Vagina (tissue), 2 donors: ENCODE measurements at places on chromosomes 13 and 19.

GRCh38 chr13:73338389-73338788 is 279.6 kb downstream of the KLF5 start:
- no peak for DNase-seq

GRCh38 chr19:18385359-18385674 is 641 bp upstream of the GDF15 start:
- DNase-seq: no peak

GRCh38 chr13:73861136-73861535 is 273.1 kb downstream of the KLF12 start:
- no peak for DNase-seq

DNA sequence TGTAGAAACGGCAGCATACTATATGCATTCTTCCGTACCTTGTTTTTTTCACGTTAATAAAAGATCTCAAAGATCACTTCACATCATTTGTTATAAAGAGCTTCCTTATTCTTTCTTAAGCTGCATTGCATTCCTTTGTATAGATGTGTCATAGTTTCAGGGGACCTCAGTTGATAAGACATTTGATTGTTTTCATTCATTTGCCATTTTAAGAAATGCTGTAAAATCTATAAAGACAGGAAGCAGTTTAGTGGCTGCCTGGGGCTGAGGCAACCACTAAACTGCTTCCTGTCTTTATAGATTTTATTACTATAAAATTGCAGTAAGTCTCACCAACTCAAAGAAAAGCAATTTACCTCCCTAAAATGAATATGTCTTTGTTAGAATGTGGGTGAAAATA is 59.4 kb downstream of the ZDHHC20 start:
- no peak for DNase-seq

DNA sequence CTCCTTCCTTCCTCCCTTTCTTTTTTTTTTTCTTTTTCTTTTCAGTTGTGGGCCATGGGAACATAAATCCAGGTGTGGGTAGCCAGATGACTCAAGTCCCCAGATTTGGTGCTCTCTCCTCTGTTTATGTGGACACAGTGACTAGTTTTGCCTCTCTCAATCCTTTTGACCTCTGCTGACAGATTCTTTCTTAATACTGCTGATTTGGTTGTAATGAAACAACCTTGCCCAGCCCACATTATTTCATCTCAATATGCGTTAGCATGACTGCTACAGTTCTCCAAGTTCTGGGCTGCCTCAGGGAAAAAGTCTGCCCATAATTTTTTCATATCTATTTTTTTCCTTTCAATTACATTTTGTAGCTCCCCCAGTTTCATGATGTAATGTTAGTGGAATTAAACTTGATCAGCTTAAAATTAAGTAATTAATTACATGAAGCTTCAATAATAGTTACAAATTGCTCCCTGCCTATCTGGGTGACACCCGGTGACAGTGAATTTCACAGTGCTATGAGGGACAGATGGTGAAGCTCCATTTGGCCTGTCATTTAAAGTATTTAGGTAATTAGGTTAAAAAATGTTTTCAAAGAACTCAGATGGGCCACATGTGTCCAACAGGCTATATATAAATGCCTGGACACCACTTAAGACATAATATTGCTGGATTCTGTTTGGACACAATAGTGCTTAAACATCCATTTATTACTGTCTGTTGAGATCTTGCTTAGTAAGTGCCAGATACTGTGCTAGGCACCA is 118.8 kb upstream of the FRY start:
- no peak for DNase-seq

DNA sequence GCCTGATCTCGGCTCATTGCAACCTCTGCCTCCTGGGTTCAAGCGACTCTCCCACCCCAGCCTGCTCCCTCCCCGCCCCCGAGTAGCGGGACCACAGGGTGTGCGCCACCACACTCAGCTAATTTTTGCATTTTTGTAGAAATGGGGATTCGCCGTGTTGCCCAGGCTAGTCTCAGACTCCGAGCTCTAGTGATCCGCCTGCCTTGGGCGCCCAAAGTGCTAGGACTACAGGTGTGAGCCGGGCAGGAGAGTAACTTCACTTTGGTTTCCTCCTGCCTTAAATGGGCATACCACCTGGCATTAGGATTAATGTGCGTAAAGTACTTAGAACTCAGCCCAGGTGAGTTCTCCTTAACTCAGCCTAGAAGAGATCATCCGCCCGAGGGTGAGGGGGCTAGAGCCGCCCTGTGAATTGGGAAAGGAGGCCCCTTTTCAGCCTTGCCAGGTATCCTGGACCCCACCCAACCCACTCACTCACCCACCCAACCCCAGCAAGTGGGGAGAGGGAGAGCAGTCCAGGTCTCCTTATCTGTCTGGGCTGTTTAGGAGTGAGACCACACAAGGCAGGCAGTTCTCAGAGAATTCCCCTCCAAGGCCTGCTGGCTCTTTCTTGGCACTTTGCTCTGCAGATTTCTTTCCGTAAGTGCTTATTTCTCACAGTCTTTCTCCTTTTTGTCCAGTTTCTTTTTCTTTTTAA is 1.2 kb upstream of the ZFP36 start:
- DNase-seq: no peak

- no peak for DNase-seq
These were observed 224.2 kb upstream of the MAB21L1 start for GRCh38 chr13:35700671-35701070.

GRCh38 chr13:64675255-64675892 is 2554.8 kb downstream of the PCDH9 start:
- DNase-seq: no peak
